Activated CD4-positive, CD25-positive, alpha-beta regulatory T cell (primary cell): ENCODE measurements at places on chromosomes 2 and 18.

DNA sequence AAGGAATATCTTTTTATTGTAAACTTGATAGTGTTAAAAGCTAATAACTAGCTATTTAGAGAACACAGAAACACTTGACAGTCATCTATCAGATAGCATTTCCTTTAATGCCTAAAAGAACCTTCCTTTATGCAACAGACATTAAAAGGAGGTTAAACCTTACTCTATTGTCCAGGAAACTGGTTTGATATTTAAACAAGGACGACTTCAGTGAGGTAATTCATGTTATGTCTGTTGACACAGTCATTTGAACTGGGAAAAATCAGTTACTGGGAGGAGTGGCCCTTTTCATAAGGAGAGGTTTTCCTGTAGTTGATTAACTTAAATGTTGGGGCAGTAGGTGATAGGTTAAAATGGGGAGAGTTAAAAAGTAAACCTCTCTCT lies 6.7 kb downstream of the TGIF1 start:
- no peak for DNase-seq

GRCh38 chr18:43420950-43421349 lies 143.7 kb upstream of the SYT4 start:
- no peak for DNase-seq

DNA sequence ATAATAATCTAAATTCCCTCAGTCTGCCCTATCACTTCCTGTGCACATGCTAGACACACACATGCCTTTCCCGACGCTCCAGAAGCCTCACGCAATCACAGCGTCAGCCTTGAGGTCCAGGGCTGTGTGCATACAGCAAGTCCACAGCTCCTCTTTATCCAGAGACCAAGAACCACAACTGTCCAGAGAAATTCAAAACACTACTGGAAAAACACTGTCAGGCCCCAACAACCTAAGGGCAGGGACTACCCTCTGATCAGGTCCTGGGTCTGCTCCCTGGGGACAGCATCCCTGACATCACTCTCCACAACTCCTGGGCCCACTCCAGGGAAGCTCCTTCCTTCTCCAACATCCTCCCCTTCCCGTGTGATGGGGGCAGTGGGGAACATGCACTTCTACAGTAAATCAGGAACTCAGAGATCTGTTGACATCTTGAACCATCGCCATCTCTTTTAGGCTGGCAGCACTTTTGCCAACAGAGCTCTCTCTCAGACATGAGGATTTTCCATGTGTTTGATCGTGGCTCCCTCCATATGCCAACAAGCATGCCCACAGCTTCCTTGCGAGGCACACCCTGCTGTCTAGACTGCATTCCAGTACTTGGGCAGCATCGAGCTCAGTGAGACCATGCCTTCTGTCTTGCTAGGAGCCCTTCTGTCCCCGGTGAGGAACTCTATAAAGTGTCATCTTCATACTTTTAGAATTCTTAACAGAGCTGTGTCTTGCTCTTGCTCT lies 15.4 kb downstream of the TEX51 start:
- DNase-seq = no peak

DNA sequence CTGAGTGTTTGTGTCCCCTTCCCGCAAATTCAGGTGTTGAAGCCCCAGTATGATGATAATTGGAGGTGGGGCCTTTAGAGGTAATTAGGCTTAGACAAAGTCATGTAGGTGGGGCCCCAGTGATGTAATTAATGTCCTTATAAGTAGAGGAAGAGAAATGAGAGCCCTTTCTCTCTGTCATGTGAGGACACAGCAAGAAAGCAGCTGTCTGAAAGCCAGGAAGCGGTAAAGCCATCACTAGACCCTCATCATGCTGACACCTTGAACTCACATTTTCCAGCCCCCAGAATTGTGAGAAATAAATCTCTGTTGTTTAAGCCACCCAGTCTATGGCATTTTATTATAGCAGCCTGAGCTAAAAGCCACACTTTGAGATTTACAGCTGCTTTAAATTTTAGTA lies 1580.0 kb downstream of the LRP1B start:
- DNase-seq = no peak

- DNase-seq = no peak
Observed at GRCh38 chr2:109493176-109493935, 120.4 kb downstream of the SEPTIN10 start.

DNA sequence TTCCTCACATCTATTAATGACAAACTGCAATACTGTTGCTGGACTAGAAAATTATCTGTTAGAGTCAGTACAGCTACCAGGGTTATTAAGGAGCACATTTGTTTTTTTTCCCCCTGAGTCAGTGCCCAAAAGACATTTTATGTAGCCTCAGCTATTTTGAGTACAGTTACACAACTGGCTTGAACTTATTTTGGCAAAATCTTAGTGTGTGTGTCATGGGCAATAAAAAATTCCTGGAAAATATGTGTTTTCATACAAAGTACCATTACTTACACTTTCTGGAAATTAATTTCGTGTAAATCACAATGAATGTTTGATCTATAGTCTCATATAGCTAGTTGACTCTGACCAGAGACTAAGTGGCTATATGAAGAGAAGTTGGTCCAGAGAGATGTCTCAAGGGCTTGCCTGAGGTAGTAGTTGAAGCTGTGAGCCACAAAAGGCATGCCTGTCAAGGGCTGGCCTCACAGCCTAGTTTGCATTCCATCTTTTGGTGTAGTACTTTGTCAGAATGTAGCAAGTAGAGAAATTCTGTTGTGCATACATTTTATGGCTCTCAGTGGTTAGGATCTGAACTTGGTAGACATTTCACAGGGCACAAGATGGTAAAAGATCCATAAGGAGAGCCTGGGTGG lies 283.4 kb downstream of the MTX2 start:
- DNase-seq = no peak

DNA sequence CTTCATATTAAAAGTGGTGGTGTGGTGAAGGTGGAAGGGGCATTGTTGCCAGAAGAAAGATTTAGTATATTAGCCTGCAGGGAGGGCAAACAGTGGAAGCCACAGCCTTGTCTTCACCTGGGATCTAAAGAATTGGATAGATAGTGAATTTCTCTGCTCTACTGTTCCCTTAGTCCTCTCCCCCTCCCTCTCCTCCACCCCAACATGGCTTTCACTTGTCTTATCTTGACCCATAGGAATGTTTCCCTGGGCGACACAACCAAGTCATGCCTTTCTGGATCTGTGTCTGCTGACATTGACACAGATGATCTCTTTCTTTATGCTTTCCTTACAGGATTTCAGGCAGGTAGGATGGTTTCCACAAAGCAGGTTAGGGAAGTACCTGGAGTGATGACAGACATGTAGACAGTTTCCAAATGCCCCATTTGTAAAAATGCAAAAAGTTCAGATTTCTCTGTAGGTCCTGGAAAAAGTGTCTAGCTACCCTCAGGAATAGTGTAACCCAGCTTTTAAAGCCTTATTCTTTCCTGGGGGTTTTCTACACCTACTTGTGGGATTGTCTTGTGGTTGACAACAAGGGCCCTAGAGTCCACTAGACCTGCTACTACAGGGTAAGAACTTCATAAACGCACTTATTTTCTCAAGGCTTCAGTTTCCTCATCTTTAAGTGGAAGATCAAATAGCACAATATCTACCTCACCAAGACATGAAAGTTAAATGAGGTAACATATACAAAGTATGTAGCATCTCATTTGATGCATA lies 184.2 kb upstream of the SP5 start:
- DNase-seq = no peak

DNA sequence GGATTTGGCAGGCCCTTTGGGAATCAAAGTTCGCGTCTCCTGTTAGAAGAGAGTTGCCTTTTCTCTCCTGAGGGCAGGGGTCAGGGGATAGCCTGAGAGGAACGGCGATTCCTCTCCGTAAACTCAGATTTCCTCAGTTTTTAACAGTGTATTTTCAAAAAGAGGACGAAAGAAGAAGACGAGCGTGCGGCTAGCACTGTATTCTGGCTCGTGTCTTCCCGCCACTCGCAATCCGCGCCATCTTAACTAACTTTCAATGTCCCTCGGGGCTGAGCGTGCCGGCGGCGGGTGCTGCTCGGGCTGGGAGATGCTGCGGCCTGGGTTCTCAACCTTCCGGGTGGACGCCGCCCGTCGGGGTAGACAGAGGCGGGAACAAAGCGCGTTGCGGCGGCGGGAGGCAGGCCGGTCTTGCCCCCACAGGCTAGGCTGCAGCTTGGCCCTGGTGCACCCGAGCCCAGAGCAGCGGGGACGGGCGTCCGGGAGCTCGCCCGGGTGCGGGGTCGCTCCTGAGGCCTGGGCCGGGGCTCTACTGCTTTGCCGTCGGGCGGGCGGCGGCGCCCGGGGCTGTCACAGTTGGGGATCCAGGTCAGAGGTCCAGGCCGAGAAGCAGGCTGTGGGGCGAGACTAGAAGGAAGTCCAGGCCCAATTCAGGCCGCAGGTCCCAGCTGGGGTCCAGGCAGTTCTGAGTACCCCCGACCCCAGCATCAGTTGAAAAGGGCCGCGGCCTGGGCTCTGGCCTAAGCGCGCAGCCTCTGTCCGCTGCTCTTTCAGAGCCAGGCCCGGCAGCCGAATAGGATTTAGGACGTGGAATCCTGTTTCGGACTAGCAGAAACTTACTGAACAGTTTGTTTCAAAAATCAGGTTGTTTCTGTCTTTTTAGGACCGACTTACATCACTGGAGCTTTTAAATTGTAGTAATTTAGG lies 11.8 kb downstream of the TBR1 start:
- no peak for DNase-seq

DNA sequence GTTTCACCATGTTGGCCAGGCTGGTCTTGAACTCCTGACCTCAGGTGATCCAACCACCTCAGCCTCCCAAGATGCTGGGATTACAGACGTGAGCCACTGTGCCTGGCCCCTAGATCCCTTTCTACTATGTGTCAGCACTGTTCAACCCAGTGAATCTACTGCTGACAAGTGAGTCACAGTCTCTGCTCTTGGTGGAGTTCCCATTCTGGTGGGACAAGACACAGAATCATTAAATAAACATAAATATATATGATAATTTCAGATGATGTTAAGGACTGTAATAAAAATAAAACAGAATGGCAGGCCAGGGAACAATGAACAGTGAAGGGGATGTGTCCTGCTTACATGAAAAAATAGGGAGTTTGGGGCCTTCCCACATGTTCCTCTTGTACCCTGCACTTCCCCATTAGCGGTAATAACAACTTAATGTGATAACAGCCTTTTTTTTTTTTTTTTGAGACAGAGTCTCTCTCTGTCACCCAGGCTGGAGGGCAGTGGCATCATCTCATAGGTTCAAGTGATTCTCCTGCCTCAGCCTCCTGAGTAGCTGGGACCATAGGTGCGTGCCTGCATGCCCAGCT lies 112.2 kb downstream of the CPO start:
- DNase-seq = no peak

GRCh38 chr2:20643826-20644225 lies 7.1 kb downstream of the HS1BP3 start:
- DNase-seq = no peak

GRCh38 chr2:175418224-175418835 lies 236.8 kb upstream of the ATP5MC3 start:
- DNase-seq = no peak

- no peak for DNase-seq
Observed at GRCh38 chr2:236583621-236584203, 14.1 kb downstream of the ACKR3 start.

- DNase-seq = no peak
Observed at GRCh38 chr2:237012004-237012403, 73.7 kb upstream of the COPS8 start.

DNA sequence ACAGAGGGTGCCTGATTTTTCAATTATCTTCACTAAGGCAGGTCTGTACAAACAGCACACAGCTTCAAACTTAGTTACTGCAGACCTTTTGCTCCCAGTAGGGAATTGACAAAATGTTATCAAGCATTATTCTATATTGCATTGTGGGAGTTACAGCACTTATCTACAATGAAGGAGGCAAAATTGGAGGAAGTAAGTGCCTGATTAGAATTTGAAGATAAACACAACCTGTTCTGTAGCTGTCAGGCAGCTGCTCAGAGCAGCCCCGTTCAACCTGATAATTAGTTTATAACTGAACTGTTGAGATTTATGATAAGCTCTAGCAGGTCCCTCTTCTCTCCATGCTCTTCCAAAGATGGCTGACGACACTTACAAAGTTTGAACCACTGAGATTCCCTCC lies 364.4 kb upstream of the CYRIA start:
- DNase-seq = no peak

GRCh38 chr2:113712941-113713340 lies 43.5 kb downstream of the SLC35F5 start:
- DNase-seq = no peak

GRCh38 chr2:119407430-119408220 lies 24.0 kb upstream of the TMEM37 start:
- DNase-seq = no peak

- DNase-seq = no peak
Observed at GRCh38 chr2:218859556-218859987, at the start of gene WNT6. WNT6 (plus strand) TSS chr2:218859805; CDS start chr2:218860038, 233 bp downstream.
